LoVo (cell line): ENCODE measurements at places on chromosomes 12 and 14.

DNA sequence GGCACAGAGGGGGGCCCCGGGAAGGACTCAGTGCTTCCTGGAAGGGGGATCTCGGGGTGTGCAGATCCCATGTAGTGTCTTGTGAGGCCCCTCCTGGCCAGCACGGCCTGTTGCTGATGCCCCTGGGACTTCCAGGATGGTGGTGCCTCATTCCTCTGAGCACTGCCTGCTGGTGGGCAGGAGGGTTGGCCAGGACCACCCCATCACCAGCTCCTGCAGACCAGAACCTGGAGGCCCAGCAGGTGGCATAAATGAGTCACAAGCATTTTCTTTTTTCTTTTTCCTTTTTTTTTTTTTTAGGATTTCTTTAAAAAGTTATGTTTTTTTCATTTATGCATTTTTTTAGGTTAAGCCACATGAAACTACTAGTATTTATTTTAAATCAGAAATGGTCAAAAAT, 8.0 kb downstream of the MMP17 start:
- DNase-seq: no peak

DNA sequence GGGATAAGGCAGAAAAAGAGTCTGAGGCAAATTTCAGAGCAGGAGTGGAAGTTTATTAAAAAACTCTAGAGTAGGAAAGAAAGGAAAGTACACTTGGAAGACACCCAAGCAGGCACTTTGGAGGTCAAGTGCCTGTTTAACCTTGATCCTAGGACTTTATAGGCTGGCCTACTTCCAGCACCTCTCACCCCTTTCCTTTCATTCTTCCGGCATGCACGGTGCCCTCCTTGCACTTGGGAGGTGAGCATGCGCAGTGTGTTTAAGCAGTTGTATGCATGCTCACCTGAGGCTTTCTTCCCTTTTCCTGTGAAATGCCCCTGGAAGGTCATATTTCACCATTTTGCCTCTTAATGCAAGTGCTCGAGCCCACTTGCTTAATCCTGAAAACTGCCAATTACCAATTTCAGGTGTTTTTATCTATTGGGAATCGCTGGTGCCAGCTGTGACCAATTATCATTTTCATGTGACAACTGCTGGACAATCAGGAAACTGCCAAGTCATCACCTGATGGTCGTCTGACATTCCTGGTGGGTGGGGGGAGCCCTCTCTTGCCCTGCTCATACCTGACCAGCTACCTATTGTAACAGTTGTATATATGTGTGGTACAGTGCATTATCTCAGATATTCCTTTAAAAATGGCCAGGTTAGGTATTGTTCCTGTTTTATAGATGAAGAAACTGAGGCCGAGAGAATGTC, 53.5 kb downstream of the SUDS3 start:
- DNase-seq: no peak

DNA sequence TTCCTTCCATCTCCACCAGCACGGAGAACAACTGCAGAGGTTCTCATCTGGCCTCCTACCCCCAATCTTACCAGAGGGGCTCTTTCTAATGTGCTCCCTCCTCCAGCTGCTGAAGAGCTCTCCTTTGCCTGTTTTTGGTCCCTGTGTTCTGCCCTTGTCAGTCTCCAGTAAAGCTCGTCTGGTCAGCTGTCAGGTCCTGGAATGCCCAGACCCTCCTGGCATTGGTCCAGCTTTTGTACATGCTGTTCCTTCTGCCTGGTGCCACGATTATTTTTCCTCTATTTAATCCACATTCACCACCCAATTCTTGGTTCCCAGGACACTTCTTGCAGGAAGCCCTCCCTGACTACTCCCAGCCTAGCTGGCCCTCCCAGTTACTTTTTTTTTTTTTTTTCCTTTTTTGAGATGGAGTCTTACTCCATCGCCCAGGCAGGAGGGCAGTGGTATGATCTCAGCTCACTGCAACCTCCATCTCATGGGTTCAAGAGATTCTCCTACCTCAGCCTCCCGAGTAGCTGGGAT, 6.5 kb downstream of the SLC8B1 start:
- no peak for DNase-seq

GRCh38 chr12:43293396-43293795, 258.6 kb downstream of the ADAMTS20 start:
- no peak for DNase-seq

GRCh38 chr14:91356181-91356763, 61.3 kb downstream of the CCDC88C start:
- no peak for DNase-seq

- no peak for DNase-seq
These were observed 108.4 kb downstream of the ESRRB start for GRCh38 chr14:76484355-76484754.

DNA sequence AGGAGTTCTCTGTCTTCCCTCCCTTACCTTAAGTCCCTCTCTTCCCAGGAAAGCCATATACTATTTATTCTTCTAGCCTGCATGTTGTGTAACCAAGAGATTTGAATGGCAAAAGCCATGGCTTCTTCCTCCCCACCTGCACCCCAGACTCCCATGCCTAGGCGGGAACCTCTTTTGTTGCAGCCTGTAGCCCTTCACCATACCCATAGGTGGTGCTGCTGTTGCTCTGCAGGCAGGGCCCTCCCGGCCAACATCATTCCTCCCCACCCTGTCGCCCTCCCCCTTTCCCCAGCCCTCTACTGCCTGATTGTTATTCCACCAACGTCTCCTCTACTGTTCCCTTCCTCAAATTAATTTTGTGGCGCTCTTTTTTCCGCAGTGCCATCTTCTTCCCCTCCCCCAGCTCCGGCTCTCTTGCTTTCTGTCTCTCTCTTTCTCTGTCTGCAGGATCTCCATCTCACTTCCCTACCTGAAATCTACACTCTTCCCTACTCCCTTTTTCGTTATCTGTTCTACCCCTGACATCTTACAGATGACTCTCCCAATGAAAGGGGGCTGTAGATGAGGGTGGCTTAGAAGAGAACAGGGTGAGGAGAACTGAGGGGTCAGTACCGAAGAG, 13.8 kb downstream of the NGDN start:
- no peak for DNase-seq

- no peak for DNase-seq
These were observed at the start of gene KCNK13 for GRCh38 chr14:90061685-90062126. TSS of gene KCNK13 (plus strand) at chr14:90061994. CDS start at chr14:90062206, 212 bp downstream.

- DNase-seq: peak; percentile 64
These were observed at the start of gene CHPT1 for GRCh38 chr12:101697197-101697929. TSS of gene CHPT1 (plus strand) at chr12:101697640. CDS start at chr12:101697862, 222 bp downstream.

DNA sequence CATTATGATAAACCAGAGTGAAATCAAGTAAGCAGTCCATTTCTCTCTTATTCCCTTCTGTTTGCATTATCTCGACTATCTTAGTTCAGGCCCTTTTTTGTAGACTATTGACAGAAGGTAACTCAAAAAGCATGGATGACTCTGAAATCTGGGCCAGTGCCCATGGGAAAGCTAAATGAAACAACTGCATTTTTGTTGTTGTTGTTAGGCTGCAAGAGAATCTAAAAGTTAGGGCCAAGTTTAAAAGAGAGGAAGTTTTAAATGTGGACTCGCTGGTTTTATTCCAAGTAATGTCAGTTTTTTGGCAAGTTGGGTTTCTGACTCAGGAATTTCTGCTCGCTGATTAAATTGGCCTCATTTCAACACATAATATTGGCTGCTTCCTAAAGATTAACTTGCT, 201.1 kb downstream of the PIK3C2G start:
- no peak for DNase-seq
